ENCODE measurements at places on chromosomes 1 and 21. TPM values are rescaled to one million over a fixed set of nuclear protein-coding genes. Genes with fewer than 3 reads are reported as not detected.
A peak's percentile ranks its signal among the peaks of the same experiment; 100 is the strongest.

Gene EDARADD
- 0.63 TPM for total RNA-seq

Gene OR2T35
- not detected for total RNA-seq

Gene PRR9
- total RNA-seq, result 1.9 TPM

Gene TMEM52
- 1.8 TPM for total RNA-seq

Gene C1QTNF12
- total RNA-seq, result not detected

Gene PODN
- total RNA-seq, result 47.2 TPM

Gene BACH1
- total RNA-seq, result 16.0 TPM

Gene LCE2C
- not detected for total RNA-seq

DNA sequence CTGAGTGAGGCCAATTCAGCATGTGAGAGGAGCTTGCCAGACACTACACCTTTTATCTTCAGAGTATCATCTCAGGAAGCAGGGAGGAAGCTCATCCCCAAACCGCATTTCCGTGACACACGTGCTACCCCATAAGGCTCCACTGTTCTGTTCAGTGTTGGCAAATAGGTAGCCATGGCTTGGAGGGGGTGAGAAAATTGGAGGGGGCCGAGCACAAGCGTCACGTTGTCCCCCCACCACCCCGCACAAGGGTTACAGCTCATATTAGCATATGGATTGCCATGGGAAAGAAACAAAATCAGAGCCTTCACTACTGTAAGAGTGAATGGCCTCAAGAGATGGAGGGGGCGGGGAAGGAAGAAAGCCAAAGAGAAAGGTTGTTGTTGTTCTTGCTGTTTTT, 46.7 kb downstream of the OLIG1 start:
- no peak for DNase-seq

DNA sequence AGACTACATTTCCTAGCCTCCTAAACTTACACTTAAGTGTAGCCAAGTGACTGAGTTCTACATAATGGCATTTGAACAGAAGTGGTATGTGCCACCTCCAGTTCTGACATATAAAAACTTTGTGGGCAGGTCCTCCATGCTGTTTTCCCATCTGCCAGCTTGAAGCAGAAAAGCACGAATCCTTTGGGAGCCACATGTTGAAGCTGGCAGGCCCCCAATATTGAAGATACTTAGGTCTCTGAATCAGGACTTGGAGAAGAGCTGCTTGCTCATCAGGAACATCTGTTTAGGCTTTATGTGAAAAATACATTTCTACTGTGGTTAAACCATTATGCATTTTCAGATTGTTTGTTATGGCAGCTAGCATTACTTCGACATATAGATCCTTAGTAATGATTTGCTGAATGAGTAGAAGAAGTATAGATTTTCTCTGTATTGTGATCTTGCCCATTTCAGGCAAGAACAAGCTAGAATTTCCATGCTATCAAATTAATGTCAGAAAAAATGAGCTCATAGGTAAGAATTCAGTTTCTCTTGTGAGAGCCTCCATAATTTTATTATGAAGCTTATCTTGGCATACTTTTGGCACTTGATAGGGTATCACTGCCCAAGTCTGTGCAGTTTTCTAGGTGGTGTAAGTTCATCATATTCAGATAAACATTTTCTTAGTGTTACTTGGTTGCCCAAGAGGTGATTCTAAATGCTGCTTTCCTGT, 68.4 kb downstream of the GDAP2 start:
- DNase-seq, result no peak

- no peak for DNase-seq
Observed at GRCh38 chr1:72105201-72105600, 177.1 kb downstream of the NEGR1 start.

DNA sequence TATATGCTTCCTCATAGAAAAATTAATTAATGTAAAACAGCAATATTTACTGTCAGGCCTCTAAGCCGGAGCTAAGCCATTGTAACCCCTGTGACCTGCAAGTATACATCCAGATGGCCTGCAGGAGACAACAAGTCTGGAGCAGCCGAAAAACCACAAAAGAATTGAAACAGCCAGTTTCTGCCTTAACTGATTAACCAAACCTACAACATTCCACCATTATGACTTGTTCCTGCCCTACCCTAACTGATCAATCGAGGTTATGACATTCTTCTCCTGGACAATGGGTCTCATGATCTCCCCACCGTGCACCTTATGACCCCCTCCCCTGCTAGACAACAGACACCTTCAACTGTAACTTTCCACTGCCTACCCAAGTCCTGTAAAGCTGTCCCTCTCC, 205.8 kb upstream of the DUSP10 start:
- no peak for DNase-seq

DNA sequence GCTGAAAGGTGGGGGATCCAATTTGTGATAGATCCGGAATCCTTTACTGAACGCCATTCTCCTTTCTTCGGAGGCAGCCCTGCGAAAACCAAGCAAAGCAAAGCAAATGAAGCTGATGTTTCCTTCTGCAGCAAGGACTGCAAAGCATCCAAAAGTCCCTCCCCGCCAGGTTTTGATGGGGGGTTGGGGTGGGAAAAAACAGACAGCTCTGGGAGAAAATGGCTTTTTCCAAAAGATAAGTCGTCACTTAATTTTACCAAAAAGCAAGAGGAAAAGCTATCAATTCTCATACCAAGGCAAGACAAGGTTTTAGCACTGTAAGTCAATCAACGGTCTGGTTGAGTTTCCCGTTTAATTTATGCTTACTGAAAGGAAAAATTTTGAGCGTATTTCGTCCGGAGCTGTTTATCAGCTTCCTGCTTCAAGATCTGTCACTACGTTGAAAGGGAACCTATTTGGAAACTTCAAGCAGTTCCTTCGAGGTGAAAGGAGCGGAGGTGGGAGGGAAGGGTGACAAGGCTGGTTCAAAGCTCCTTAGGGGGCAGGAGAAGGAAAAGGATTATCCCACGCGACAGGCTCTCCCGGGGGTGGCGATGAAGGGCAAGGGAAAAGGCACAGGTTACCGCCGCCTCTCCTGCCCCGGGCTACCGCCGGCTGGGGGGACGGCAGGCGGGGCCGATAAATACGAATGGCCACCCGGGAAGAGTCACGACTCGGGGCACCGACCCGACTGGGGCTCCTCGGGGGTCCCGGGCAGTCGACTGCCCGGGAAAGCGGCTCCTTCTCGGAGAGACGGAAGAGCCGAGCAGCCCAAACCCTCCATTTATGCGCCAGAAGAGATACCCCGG, 750 bp downstream of the SYNJ1 start:
- DNase-seq, result no peak

- DNase-seq, result no peak
Observed at GRCh38 chr1:108057541-108057940, 92.6 kb upstream of the VAV3 start.

DNA sequence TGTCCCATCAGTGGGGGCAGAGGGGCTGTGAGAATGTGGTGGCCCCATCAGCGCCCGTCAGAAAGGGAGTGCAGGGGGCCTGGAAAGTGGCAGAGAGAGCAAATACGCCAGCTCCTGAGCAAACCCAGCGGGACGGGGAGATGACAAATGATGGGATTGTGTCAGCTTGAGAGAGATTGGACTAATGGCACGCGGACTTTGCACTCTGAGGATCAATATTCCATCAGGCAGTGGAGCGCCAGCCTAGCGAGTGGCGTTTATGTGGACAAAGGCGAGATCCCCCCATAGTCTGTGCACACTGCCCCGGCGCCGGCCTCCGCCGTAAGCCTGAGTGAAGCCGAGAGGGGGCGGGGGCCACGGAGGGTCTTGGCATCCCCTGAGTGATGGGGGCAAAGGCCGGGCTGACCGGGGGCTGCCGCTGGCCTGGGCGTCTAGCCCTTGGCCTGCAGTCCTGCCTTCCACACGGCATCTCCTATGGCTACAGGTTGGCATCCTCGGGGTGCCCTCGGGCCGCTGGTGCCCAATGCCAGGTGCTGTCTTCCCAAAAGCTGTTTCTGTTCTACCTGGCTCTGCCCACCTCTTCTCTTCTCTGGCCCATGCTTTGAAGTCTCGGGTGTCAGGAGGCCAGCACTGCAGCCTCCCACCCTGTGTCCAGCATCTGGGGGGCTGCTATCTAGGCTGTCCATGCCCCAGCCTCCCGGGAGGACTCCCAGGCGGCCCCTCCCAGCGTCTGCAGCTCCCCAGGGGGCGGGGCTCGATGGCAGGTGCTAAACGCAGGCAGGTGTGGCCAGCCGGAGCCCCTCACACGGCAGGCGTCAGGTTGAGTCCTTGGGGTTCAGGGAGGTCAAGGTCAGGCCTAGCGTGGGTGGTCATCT, 46.5 kb downstream of the PRDM16 start:
- no peak for DNase-seq

DNA sequence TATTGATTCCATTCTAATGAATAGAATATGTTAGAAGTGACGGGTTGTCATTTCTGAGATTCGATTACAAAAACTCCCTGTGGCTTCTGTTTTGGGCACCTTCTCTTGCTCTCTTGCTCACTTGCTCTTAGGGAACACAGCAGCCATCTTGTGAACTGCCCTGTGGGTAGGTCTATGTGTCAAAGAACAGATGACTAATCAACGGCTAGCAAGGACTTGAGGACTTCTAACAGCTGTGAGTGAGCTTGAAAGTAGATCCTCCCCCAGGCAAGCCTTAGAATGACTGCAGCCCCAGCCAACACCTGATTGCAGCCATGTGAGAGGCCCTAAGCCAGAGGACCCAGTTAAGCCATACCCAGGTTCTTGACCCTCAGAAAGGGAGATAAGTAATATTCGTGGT, 49.3 kb downstream of the AZIN2 start:
- DNase-seq, result no peak

DNA sequence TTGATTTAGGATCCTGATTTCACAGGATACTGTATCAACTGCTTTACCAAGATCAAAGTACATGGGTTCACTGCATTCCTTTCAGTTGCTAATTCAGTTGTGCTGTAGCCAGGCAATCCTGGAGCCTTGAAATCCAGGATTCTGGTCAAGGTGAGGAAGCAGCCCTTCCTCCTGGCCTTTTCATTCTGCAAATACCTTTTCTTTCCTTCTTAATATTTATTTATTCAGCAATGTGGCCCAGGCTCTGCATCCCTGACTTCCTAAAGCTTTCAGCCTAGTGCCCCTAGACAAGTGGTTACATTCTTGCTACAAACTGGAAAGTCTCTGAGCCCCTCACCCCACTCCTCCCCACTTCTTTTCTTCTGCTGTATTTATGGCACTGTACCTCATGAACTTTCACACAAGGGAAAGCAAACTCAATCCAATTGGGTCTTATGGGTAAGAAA, 16.2 kb downstream of the LRRC8D start:
- no peak for DNase-seq

GRCh38 chr21:31781737-31782136, 49.8 kb upstream of the SCAF4 start:
- DNase-seq, result no peak

DNA sequence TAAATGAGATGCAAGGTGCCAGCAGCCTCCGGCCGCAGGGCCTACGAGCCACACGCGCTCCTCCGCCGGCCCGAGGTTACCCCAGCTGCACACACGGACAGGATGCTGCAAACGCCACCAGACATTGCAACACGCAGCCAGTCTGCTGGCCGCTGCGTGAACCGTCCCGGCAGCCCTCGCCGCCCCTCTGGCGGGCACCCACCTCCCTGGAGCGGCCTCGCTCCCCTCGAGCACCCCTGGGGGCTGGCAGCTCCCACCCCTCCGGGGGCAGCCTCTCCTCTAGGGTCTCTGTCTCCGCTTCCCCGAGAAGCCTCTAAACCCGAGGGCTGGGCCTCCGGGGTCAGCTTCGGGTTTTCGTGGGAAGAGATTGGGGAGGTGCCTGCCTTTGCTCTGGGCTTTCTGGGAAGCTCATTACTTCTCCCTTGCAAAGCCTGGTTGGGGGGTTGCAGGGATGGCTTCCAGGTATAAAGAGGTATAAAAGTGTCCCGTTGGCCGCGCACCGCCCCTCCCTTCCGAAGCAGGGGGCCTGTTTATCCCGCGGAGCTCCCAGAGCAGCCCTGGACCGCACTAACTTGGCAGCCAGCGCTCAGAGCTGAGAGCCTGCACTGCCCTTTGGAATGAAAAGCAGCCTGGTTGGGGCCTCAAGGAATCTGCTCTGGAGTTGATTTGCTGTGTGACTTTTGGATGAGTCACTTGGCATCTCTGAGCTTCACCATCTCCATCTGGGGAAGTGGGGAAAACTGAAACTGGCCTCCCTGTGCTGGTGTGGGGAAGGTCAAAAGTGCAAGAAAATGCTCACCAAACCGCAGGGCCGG, 21.8 kb downstream of the DHRS3 start:
- peak; percentile 96 for DNase-seq

DNA sequence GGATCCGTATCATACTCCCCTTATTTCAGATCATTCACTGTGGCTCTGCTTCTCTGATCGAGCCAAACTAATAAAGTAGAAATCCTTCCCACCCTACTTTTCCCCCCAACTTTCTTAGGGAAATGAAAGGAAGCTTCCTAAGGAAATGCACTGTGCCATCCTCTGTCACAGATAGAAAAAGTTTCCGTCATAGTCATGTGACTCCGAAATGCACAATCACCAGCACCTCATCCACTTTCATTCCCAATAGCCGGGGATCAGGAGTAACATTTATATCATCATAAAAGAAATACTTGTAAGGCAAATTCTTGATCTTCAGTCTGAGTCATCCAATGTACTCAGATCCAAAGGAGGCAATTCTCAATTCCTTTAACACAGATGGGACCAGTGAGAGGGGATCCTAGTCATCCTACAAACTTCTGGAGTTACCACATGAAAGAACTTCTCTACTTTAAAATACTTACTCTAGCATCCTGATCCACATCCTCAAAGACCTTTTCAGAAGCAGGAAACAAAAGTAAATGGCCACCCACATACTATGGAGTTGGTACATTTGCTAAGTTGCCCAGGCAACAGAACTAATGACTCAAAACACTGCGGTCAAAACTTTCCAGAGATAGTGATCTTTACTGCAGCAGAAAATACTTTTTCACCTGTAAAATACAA, 97.8 kb upstream of the ZC3H11B start:
- DNase-seq, result no peak

DNA sequence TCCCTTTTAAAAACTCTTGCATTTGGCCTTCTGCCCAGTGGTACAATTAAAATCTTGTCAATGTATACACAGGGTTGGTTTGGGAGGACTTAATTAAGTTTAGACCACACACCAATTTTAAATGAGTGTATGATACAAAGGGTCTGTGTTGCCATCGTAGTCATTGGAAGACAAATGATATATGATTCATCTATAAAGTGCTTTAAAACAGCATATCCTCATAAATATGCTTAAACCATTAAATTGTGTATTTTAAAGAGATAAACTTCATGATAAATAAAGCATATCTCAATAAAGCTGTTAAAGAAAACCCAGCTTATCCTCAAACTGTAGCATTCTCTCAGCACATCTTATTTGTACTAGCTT, 69.5 kb downstream of the LUZP1 start:
- DNase-seq, result no peak

GRCh38 chr1:216216305-216216704, 206.9 kb downstream of the USH2A start:
- no peak for DNase-seq

DNA sequence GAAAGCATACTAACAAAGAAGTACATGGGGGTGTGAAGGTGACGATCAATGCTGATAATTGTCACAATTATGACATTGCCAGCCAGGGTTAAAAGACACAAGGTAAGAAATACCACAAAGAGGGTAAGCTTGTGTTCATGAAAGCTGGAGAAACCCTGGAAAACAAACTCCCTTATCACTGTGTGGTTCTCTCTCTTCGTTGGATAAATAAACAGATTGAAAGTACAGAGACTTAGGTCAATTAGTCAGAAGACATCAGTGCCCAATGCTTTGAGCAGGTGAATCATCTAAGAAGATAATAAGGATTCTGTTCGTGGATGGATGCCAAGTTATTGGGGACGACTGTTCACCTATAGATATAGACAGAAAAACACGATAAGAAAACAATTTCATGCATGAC, 22.4 kb upstream of the FCER1A start:
- DNase-seq, result no peak

- DNase-seq, result no peak
Observed at GRCh38 chr1:95118067-95118499, 928 bp downstream of the TLCD4 start.

Data from right atrium auricular region (tissue), 2 donors.